ENCODE measurements at places on chromosomes 12 and 14. TPM values are rescaled to one million over a fixed set of nuclear protein-coding genes. Genes with fewer than 3 reads are reported as not detected.

GRCh38 chr12:112796067-112796466 lies 4.5 kb downstream of the RPH3A start:
- peak; percentile 26 for DNase-seq

DNA sequence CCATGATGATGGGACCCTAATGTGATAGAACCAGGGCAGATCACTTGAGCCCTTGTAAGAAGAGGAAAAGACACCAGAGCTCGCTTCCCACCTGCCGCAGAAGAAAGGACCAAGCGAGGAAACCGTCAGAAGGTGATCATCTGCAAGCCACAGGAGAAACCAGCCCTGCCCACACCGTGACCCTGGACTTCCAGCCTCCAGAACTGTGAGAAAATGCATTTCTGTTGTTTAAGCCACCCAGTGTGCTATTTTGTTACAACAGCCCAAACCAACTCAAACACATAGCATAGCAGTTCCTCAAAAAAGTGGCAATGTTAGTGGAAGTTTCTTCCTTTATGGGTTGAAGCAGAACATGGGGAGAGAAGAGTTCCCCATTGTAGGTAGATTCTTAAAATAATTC lies 107.9 kb upstream of the BCL2L14 start:
- DNase-seq: no peak

DNA sequence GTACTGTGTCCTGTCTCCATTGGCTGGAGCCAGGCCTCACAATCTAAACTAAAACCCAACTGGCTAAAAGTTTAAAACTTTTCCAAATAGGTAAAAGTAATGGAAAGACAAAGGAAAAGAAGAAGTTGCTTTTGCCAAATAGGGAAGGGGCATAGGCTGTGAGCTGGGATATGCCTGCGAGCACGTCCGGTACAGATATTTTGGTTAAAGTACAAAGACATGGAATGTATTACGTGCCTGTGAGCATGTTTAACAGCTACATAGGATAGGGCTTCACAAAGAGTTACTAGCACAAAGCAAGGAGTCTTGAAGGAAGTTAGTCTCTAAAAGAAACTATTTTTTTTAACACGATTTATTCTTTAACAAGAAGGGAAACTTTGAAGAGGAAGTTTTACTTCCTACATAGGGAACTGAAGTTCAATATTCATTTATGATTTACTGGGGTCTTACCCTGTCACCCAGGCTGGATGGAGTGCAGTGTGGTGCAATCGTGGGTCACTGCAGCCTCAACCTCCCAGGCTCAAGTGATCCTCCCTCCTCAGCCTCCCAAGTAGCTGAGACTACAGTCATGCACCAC lies 41.9 kb upstream of the INF2 start:
- no peak for DNase-seq

DNA sequence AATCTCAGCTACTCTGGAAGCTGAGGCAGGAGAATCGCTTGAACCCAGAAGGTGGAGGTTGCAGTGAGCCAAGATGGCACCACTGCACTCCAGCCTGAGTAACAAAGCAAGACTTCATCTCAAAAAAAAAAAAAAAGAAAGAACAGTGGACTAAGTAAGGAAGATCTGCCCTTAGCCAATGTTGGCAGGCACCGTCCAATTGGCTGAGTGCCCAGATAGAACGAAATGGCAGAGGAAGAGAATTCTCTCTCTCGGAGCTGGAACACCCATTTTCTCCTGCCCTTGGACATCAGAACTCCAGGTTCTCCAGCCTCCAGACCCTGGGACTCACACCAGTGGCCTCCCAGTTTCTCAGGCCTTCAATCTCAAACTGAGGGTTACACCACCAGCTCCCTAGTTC lies 49.9 kb downstream of the ESR2 start:
- DNase-seq: peak; percentile 18

DNA sequence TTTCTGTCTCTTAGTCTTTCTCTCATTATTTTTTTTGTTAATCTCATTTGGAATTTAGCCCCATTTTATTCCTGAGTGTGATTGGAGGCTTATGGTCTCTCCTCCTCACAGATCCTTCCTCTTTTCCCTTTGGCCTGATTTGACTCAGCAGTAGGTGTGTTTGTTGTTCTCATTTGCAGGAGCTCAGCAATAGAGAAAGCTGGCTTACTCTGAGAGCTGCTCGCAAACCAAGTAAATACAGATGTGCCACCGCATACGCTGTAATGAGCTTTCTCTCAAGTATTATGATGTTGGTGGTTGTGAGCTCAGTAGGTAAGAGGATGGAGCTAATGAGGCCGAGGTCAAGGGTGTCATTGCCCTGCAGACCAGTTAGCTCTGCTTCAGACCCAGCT lies 206.5 kb downstream of the ETV6 start:
- DNase-seq: no peak

Gene BCL7A
- 4.0 TPM for total RNA-seq

GRCh38 chr12:109082751-109083150 lies 10.5 kb downstream of the ALKBH2 start:
- DNase-seq: no peak

DNA sequence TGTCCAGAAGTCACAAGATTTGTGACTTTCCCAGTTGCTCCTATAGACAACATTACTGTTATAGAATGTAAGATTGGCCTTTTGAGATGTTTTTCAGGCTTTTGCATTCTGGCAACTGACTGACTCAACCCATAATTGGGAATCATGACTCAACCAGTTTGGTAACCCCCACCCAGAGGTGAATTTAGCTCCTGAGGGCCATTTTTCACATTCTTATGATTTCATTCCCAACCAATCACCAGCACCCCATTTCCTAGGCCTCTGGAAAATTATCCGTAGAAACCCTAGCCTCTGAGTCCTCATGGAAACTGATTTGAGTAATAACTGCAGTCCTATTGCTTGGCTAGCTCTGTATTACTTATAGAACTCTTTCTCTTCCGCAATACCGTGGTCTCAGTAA lies 626.0 kb upstream of the SEL1L start:
- DNase-seq: no peak

Gene PLEK2
- not detected for total RNA-seq

Gene FOS
- 24.0 TPM for total RNA-seq

DNA sequence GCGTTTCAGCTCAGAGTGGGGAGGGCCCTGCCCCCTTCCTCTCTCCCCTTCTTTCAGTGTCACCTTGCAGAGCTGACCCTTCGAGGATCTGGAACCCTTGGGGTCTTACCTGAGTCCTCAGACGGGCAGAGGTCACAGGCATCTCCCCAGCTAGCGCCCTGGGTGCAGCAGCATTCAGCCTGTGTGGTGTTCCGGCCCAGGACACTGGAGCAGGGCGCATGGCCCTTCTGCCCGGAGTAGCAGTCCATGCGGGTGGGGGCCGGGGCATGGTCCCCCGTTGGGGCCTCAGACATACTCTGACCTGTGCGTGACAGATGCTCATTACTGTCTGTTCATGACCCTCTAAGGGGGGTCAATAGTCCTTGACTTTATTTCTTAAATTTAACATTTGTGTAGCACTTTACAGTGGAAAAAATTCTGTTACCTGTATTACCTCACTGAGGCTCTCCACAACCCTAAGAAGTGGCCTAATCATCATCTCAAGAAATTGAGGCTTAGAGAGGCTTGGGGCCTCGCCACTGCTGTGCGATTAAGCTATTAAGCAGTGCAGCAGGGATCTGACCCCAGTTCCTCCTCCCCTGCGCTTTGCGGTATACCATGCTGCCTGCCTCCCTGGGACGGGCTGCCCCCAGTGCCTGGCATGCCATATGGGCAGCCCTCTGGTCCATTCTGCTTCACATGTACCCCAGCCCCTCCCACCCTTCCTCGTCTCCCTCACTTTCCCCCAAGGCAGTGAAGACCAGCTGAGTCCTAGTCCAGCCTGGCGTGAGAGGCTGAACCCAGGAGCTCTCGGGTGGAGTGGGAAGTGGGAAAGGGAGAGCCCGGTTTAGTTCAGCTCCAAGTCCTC lies 11.5 kb downstream of the ISCA2 start:
- no peak for DNase-seq

Gene DNAJC22
- total RNA-seq: 8.2 TPM

DNA sequence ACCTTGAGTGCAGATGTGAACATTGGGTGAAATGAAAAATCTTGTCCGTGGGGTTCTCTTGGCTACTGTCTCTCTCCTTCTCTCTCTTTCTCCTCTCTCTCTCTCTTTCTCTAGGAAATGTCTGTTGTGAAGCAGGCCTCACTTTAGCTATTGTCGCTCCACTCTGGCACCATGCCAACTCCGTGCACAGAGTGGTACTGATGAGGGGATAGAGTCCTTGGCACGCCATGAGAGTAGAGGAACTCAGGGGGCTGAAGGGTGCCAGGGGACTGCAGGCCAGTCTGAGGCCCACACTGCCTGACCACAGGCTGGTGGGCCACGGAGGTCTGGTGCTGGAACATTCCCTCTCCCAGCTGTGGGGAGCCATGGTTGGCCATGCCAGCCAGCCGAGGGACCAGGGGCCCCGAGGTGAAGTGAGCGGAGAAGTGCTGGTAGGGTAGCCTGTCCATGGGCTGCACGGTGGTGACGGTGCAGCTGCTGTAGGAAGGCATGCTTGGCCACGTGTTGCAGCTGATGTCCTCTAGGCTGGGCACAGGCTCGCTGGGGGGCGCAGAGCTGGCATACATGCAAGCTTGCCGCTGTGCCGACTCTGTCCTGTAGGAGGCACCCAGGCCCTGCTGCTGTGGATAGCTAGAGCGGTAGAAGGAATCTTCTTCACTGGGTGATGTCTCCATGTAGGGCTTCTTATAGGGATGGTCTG lies 50.4 kb downstream of the TBX5 start:
- no peak for DNase-seq

DNA sequence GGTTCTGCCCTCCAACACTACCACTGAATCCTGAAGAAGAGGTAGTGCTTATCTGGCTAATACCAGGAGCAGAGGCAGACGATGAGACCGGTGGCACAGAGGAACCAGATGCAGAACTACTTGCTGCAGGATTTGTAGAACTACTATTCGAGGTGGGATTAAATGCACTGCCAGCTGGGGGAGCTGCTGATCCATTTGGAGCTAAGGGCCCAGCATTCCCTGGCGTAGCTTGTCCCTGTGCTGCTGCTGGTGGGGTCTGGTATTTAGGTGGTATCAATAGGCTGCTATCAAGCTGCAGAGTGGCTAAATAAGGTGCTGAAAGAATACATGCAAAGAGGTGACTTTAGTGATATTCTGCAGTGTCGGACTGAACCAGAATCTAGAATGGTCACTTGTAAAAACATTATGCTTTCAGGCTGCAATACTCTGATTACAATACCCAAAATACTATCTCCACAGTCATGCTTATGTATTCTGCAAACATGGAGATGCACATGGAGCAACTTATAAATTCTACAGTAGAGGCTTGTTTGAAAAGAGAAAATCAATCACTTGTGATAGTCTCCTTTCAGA lies 294.2 kb downstream of the MED13L start:
- no peak for DNase-seq

Gene CDKL1
- 1.7 TPM for total RNA-seq

DNA sequence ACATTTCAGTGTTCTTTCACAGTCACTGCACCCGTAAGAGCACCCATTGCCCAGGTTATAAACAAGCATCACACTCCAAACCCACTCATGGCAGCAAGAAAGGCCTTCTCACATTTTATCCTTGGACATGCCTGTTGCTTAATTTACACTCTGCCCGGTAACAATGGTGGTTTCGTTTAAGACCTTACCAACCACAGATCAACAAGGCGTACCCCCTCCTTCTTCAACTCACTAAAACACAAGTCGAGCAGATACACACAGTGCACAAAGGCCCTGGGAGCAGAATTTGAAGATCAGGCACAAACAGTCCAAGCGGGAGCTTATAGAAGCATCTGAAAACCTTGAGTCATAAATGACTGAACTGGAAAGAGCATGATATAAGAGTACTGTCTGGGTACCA lies 98.1 kb downstream of the GALC start:
- DNase-seq: no peak

Gene SETD1B
- 2.7 TPM for total RNA-seq

Gene CDK2
- 148 TPM for total RNA-seq

Gene AICDA
- total RNA-seq: not detected

DNA sequence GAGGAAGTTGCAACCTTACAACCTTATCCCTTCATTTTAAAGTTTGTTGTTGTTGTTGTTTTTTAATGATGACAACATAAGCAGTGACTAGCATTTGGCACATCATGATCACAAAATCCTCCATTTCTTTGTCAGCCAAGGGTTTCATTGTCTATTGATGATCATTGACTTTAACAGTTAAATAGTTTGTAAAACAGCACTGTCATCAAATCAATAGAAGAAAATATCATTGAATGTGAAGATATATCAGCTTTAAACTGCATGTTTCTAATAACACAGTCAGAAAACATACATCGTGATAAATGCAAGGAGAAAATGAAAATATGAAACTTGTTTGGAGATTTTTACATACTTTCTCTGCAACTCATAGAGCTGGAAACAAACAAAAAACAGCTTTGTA lies 922.3 kb upstream of the LRFN5 start:
- no peak for DNase-seq

- DNase-seq: peak; percentile 83
Measured at GRCh38 chr14:63896278-63896720, 43.5 kb downstream of the SYNE2 start.

- peak; percentile 38 for DNase-seq
Measured at GRCh38 chr12:54142114-54142475, 46.7 kb downstream of the SMUG1 start.

GRCh38 chr12:15899282-15899870 lies 11.8 kb upstream of the DERA start:
- peak; percentile 39 for DNase-seq

- no peak for DNase-seq
Measured at GRCh38 chr12:98638009-98638408, 6.6 kb downstream of the IKBIP start.

Gene MAP1LC3B2
- total RNA-seq: not detected

Gene SLC17A8
- not detected for total RNA-seq

Gene CMTM5
- total RNA-seq: not detected

Gene PLEKHG7
- not detected for total RNA-seq

Gene ESR2
- total RNA-seq: not detected

- DNase-seq: peak; percentile 90
Measured at GRCh38 chr12:112096667-112097066, 11.9 kb downstream of the NAA25 start.

Gene CNTN1
- total RNA-seq: 4.9 TPM

DNA sequence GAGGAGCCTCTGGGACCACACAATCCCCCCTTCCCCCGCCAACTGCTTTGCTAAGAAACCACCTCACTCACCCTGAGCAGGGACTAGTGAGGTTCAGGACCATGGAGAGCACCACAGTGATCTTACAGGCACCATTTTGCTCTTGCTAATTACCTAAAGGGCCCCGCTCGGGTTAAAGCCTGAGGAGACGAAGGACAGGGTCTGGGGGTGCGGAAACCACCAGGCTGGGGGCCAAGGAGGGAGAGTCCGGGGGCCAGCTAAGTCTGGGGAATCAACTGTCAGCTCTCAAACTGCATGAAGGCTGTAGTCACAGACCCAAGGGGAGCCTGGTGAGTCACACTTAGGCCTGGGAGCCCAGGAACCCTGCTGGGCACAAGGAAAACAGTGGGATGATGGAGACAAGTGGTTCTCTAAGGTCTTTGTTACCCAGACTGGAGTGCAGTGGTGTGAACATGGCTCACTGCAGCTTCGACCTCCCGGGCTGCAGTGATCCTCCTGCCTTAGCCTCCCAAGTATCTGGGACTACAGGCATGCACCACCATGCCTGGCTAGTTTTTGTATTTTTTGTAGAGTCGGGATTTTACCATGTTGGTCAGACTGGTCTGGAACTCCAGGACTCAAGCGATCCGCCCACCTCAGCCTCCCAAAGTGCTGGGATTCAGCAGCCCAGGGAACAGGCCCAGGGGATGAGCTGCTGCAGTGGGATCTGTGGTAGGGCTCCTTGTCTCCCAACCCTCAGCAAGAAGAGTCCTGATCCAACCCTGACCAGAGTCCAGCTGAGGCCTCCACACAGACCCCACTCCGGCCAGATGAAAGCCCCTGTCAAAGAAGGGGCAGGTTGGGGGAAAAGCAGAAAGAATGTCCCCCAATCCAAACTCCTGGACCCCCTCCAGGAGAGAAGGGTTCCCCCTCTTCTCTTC lies 98.8 kb downstream of the CALM1 start:
- peak; percentile 59 for DNase-seq

Gene CCNB1IP1
- total RNA-seq: 57.0 TPM

Gene GLS2
- 0.32 TPM for total RNA-seq

Gene LBHD2
- not detected for total RNA-seq

All from M059J (cell line).